CD4-positive, alpha-beta T cell treated with Interleukin-15 for 1 hour (primary cell): ENCODE measurements at places on chromosomes 3 and 15.

GRCh38 chr3:112649478-112649735 is 8.5 kb upstream of the CCDC80 start:
- no peak for DNase-seq

DNA sequence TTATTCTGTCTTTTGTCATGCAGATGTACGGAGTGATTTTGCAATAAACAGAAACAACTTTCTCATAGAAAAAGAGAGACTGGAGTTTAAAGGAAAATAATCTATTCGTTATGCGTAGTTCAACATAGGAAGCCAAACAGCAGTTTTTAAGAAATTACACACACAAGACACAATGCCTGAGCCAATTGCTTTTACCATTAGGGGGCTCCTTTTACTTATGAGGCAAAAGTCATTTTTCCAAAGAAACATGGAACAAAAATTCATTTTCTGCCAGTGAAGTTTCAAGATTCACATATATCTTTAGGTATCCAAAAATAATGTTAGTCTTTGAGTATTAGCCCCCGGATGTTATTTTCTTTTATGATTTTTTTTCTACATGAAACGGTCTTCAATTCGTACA is 10.7 kb downstream of the CNTN6 start:
- DNase-seq: no peak

DNA sequence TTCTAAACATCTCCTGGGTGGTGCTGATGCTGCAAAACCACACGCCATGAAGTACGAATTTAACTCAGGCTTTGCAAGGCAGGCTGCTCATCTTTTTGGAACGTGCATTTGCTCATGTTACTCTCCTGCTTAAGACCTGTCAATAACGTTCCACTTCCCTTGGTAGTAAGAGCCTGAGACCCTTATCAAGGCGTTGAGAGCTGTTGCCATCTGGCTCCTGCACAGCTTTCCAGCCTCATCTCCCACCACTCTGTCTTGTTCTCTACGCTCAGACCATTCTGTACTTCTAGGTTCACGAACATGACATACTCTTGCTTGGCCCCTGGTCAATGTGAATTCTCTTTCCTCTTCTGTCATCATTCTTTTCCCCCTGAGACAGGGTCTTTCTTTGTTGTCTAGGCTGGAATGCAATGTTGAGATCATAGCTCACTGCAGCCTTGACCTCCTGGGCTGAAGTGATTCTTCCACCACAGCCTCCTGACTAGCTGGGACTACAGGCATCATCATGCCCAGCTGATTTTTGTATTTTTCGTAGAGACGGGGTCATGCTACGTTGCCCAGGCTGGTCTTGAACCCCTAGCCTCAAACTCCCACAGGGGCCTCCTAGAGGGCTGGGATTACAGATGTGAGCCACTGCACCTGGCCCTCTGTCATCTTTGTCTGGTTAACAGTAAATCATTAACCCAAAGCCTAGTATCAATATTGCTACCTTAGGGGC is 202.8 kb downstream of the CADPS start:
- DNase-seq: no peak

DNA sequence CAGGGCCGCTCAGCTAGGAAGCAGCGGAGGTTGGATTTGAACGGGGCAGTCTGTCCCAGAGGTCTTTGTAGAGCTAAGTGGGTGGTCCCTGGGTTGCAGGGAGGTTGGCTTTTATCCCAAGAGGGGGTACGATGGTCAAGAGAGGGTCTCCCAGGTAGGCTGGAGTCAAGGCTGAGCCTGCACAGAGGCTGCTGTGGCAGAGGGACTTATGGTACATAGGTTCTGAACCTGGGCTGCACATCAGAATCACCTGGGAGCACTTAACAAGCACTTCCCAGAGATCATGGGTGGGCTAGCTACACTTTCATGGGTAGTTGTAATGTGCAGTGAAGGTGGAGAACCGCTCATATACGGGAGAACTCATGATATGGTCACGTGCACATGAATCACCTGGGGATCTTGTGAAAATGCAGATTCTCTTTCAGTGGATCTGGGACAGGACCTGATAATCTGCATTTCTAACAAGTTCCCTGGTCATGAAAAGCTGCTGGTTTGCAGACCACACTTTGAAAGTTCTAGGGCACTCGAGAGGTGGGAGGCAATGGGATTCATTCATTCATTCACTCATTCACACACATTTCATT is 2.9 kb upstream of the RASGRF1 start:
- no peak for DNase-seq

DNA sequence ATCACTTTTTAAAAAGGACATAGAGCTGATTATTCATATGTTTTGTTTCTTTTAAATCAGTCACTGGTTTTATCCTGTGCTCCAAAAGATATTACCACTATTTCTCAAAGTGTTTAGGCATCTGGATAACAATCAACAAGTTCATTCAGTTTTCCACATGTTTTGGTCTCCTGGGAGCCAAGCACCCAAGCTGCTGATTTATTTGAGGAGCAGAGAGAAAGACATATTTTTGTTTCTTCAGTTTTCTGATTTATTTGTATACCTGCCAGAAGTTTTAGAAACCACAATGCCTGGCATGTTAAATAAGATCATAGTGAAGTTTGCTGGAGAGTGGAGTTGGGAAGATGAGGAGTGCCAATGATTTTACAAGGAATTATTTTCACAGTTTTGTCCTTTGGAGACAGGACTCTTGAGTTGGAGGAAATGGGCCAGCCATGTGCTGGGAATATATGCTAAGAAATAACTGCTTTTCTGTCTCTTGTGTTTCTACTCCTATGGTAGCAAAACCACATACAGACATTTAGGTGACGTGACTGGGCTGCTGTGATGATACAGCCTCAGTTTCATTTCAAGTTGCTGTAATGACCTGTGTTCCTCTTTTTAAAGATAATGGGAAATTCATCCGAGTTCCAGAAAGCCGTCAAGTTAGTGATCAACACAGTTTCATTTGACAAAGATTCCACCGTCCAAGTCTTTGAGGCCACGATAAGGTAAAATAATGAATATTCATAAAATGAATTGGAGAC is 11.7 kb downstream of the EDEM1 start:
- DNase-seq: peak; percentile 56

GRCh38 chr3:60417576-60417975 is 833.7 kb downstream of the FHIT start:
- no peak for DNase-seq

GRCh38 chr15:59999612-60000112 is 4.4 kb upstream of the FOXB1 start:
- no peak for DNase-seq

DNA sequence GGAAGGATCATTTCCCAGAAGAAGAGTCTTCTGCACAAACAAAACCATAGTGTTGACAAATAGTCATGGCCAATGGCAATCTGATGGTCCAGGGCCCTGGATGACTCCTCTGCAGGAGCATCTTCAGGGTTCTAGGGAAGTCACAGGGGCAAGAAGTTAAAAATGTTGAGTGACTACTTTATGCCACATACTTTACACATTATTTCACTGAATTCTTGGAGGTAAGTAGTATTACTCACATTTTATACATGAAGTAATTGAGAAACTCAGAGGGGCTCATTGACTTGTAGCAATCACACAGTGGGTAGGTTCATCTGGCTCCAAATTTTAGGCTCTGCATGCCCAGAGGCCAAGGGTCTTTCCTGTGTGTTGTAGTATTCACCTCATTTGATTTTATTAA is 430.2 kb upstream of the MCTP2 start:
- DNase-seq: no peak

- DNase-seq: no peak
Measured at GRCh38 chr3:111418391-111418790, 123.6 kb upstream of the CD96 start.

DNA sequence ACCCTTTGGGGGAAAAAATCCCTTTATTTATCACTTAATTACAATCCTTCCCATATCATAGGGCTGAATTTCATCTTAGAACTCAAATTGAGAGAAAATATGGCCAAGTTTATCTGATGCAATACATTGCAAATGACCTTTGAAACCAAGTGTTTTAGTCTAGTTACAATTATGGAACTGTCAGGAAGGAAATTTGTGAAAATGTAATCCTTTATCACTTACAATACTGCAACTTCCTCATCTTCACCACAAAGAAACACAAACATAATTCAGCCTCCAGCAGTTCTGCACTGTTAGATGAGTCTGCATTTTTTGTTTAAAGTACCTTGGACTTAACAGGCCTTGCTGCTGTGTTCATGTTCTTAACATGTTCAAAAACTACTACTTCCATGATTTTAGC is 4.6 kb downstream of the CCPG1 start:
- DNase-seq: no peak

DNA sequence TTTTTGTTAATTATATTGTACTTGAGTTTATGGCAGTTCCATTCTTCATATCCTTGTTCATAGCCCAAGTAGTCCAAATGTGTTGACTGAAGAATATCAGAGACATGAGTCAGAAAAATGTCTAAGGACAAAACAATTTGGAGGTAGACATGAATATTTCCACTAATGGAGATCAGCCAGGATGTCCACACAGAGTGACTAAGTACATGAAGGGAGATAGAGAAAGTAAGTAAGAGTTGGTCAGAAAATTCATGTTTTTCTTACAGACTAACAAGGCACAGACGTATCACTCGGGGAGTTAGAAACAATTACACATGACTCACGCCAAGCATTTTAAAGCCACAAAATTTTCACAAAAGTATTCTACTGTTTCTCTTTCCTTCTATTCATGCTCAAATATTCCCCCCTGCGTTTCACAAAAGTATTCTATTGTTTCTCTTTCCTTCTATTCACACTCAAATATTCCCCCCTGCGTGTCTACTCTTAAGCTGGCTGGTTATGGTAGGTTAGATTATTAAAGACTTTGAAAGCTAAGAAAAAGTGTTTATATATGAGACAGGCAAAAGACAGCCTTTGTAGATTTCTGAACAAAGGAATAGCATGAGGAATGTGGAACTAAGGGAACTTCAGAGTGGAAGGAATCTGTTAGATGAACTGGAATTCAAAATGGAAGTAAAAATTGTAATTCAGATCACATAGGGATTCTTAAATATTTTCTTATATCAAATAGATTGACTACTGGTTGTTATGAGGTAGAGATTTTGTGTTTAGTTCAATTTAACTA is 648.7 kb upstream of the CCDC54 start:
- DNase-seq: no peak

GRCh38 chr15:30924353-30924752 is 20.6 kb downstream of the FAN1 start:
- no peak for DNase-seq

- no peak for DNase-seq
Measured at GRCh38 chr3:74443102-74443501, 171.4 kb downstream of the CNTN3 start.

DNA sequence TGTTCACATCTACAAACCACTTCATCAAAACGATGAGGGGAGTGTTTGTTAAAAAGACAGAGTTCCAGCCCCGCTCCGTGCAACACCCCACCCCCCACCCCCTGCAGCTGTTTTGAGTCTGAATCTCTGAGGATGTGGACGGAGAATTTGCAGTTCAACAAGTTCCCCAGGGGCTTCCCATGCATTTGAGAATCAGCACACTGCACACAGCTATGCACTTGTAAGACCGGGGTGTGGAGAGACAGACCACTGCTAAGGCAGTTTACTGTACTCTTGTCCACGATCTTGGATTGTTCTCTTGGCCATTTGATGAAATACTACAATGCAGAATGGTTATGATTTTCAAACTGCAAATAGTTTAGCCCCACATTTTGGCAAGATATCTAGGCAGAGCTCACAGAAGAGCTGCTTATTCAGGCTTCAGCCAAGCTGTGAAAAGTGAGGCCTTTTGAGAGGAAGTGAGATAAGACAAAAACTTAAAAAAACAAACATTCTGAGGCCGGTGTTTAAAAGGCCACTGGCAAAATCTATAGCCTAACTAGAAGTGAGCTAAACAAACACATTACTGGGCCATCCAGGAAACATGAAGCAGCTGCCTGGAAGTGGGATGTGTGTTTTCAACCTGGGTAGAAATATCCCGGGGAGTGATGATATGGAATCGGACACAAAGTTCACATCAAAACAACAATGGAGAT is 308.2 kb upstream of the ADAMTS9 start:
- no peak for DNase-seq

DNA sequence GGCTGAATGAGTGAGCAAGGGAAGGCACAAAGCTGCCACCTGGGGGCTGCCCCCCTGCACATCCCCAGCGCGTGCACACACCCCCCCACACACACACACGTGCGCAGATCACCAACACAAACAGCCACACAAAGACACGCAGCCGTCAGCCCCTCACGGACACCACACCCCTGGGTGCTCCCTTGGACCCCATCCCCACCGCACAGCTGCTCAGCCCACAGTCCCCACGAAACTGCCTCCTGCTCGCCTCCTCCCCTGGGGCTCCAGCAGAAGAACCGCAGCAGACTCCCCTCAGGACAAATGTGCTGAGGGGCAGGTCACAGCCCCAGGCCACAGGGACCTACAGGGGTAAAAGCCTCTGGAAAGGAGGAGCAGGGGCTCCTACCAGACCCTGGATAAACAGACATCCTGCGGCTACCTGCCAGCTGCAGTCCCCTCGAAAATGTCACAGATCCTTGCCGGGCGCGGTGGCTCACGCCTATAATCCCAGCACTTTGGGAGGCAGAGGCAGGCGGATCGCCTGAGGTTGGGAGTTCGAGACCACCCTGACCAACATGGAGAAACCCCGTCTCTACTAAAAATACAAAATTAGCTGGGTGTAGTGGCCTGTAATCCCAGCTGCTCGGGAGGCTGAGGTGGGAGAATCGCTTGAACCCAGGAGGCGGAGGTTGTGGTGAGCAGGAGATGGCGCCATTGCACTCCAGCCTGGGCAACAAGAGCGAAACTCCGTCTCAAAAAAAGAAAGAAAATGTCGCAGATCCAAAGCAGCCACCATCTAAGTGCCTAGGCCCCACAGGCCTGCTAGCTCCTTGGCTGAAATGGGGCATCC is 6.5 kb downstream of the TWF2 start:
- no peak for DNase-seq

DNA sequence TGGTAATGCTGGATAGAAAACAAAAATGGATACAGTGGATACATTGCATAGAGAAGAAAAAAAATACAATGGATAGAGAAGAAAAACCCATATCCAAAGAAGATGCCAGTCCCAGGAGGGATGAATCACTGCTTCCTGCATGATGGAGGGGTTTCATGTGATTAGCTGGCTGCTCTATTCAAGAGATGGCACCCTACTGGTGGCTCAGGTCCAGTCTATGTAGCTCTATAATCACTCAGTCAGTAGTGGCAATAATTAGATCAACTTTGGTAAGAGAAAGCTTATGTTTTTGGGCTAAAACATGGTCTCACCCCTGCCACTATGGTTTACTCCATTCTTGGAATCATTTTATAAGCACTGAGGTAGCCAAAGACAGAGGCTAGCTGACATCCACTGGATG is 33.7 kb upstream of the NOX5 start:
- DNase-seq: no peak
